ENCODE measurements at places on chromosomes 12 and 14.

DNA sequence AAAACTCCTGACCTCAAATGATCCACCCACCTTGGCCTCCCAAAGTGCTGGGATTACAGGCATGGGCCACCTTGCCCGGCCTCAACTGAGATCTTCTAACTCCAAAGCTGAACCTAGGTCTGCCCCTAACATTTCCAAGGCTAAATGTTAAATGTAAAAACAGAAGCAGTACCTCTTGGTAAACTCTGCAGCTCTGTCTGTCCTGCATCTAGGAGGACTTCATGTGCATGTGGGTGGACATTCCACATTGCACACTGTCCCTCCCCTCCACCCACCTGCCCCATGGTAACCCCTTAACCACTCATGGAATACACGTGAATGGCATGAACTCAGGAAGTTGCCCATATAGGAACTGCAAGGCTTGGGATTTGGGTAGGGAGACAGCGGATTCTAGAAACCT, 33.1 kb downstream of the SNX6 start:
- DNase-seq, result no peak

DNA sequence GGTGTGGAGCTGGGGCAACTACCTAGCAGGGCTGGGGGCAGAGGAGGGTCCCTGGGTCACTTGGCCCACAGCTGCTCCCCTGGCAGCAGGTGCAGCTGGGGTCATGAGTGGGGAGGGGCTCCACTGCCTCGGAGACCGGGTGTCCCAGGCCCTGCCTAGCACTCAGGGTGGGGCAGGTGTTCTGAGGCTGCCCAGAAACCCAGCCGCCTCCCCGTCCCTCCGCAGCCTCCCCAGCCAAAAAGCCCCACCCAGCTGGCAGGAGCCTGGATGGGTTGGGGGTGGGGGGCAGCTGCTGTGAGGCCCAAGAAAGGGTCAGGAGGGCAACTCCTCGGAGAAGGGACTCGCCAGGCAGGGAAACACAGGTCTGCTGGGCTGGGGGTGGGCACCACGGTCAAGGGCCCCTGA, 11.2 kb downstream of the AHNAK2 start:
- DNase-seq, result no peak

- DNase-seq, result no peak
Measured at GRCh38 chr14:33618361-33619105, 332.3 kb downstream of the EGLN3 start.

GRCh38 chr12:118358612-118359540, 13.8 kb downstream of the TAOK3 start:
- no peak for DNase-seq

- no peak for DNase-seq
Measured at GRCh38 chr14:95331708-95332408, 12.2 kb upstream of the CLMN start.

DNA sequence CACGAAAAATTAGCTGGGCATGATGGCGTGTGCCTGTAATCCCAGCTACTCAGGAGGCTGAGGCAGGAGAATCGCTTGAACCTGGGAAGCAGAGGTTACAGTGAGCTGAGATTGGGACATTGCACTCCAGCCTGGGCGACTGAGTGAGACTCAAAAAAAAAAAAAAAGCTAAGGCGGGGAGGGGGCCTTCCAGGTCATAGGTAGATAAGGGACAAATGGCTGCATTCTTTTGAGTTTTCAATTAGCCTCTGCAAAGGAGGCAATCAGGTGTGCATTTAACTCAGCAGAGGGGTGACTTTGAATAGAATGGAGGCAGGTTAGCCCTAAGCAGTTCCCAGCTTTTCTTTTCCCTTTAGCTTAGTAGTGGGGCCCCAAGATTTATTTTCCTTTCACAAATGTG, 743 bp upstream of the AACS start:
- no peak for DNase-seq

- DNase-seq, result no peak
Measured at GRCh38 chr12:40565029-40565633, 127.1 kb upstream of the CNTN1 start.

- no peak for DNase-seq
Measured at GRCh38 chr14:69693145-69693544, 73.8 kb upstream of the SRSF5 start.

DNA sequence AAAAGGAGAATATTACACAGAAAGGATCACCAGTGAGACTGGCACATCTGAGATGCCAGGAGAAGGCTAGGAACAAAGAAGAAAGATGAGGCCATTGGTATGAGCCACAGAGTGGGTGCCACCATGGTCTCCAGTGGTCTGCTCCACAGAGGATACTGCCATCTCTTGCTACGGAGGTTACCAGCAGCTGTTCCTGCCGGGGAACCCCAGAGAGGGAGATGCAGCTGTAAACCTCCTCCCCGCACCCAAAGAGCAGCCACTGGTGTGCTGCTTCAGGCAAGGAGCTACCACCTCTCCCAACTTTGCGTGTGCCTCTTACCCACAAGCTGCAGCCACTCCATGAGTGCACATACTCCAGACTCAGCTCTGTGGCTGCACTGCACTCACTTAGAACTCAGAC, 201.5 kb upstream of the RTL1 start:
- no peak for DNase-seq

DNA sequence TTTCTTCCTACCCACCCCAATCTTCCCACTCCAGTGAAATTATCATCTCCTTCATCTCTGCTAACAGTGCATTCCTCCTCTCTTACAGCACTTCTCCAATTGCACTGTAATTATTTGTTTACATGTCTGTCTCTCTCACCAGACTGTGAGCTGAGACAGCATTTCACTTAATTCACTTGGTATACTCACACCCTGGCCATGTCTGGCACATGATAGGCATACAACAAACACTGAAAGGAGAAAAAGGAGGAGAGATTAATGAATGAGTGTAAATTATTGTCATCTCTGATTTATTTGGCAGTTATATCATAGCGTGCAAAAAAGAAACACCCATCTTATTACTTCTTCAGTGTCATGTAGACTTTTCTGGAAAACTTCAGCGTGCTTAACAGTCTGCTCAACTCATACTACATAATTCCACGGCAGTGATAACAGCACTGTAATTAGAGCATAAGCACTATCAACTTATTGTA, 452.3 kb downstream of the ADAMTS20 start:
- no peak for DNase-seq

GRCh38 chr12:71060426-71060825, 97.4 kb downstream of the TSPAN8 start:
- DNase-seq, result no peak

DNA sequence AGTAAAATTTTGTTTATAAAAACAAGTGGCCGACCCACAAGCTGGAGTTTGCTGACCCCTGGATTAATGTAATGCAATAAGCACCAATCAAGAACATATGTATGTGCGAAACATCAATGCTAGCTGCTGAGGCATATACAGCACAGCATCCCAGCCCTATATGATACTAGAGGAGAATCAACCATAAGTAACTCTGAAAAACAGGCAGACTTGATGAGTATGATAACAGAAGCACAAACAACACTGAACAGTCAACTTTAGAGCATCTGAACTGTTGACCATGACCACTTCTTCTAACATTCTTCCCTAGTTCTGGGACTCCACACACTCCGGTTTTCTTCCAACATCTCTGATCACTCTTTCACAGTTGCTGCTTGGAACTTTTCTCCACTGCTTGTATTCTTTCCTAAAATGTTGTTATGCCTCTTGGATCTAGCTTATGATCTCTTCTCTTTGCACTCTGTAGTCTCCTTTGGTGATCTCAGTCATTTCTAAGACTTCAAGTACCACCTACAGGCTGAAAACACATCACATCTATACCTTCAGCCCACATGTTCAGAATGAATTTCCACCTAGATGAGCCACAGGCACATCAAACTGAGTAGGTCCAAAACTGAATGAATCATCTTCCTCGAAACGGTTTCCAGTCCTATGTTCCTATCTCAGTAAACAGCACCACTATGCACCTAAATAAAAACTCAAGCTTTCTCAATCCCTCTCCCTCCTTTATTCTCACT, 57.2 kb downstream of the STXBP6 start:
- no peak for DNase-seq

DNA sequence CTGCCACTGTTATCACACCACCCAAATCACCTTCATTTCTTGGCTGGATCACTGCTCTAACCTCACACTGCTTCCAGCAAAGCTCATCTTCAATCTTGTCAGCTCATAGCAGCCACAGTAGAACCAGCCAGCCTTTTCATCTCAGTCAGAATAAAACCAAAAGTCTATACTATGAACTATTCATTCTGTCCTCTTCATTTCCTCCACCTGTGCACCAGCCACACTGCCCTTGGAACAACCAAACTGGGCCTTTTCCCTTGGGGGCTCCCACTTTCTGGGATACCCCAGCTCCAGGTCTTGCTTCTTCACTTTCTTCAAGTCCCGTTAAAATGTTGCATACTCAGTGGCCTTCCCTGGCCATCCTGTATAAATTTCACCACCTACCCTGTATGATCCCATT, 234.4 kb upstream of the DAAM1 start:
- no peak for DNase-seq

DNA sequence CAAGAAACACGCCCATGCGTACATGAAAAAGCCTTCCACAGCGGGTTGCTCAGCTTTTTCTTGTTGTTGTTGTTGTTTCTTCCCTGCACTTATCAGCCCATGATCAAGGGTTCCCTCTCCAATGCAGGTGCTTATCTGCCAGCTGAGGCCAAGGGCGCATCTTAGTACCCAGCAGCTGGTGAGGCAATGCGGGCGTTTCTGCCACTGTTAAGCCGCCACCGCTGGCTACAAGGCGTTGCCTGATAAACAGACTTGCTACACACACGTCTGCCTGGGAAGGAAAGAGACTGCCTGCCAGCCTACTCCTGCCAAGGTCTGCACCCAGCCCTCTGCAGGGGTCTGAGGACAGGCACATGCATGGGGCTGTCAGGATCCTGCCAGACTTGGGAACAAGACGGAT, 345.9 kb downstream of the BCL11B start:
- DNase-seq, result no peak

- DNase-seq, result no peak
Measured at GRCh38 chr14:90858511-90858910, 42.3 kb upstream of the TTC7B start.

- DNase-seq, result no peak
Measured at GRCh38 chr14:49160983-49161382, 425.2 kb downstream of the RPS29 start.

DNA sequence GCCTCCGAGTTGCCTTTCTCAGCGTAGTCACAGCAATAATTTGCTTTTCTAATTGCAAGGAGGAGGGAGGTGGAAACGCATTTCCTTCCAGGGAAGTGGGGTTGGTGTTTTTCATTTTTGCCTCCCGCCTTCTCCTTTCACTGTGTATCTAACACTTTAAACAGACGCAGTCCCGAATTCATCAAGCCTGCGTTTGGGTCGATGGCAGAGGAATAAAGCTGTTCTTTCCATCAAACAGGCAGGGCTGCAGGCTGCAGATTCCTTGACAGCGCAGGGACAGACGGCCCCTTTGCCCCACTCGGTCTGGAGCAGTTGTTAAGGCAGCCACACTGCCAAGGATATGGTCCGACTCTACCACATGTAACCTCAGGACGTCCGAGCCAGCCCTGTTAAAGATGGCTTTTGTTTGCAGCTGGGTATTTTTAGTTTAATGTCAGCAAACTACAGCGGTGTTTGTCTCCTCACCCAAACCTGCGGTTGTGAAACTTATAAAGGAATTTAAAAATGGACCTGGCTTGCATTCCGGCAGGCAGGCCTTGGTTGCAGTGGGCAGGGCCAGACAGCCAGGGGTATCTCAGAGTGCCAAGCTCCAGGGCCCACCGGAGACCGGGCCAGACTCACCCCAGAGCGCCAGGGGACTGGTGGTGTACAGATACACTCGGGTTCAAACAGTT, 2.1 kb downstream of the CHST11 start:
- no peak for DNase-seq

- DNase-seq, result no peak
Measured at GRCh38 chr14:99136047-99136400, 136.0 kb downstream of the BCL11B start.

- no peak for DNase-seq
Measured at GRCh38 chr12:122740351-122740750, 9.7 kb upstream of the HCAR1 start.

DNA sequence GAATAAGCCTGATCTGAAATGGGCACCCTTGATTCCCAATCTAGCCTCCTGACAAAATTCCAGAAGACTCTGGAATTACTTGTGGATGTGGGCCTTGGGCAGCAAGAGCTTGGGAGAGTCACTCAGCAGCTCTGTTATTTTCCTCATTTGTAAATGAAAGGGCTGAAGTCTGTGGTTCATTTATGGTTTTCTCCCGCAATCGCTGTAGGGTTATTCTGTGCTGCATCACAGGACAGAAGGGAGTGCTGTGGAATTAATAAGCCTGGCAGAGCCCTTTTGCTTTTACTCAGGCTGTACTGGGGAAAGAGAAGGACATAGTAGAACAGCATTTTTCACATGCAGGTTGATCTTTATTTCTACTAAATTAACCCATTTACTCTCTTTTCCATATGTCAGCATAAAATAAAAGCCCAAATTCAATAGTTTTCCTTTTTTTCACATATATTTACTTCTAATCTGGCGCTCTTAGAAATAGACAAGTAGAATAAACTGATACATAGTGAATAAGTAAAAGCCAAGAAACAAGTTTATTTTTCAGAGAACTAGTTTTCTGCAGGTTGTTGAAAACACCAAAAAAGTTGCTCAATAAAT, 49.2 kb downstream of the DUSP16 start:
- no peak for DNase-seq
